ENCODE measurements at places on chromosomes 7 and 10.

DNA sequence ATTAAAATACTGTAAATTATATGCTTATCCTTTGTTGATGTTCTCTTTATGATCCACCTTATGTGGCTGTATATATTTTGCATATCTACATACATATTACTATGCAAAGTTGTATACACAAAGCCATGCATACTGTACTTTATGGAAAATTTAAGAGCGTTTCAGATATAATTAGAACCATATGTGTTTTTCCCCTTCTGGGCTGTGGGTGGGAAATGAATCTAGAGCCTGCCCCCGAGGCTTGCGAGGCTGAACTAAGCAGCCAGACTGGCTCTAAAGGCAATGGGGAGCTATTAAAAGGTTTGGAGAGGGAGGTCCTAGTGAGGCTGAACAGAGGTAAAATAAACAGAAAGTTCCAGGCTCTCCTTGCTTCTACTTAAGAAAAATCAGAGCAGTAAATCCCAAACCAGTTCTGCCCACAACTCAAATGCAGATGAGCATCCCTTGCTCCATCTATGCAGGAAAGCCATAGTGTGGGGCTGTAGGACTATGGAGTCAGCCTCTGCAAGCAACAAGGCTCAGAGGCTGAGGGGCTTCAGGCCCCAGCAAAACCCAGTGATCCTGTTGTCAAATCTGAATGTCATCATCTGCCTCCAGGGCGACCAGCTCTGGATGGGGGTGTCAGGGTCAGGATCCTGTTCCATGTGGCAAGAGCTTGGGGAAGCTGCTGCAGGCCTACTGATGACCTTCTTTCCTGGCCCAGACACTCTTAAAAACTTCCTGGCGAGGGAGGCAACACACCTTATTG lies 14.1 kb upstream of the DDIT4 start:
- no peak for DNase-seq

GRCh38 chr7:1368682-1369571 lies 90.3 kb downstream of the MICALL2 start:
- no peak for DNase-seq

GRCh38 chr7:87948371-87948770 lies 14.3 kb downstream of the ADAM22 start:
- DNase-seq: no peak

GRCh38 chr10:43217563-43218205 lies 49.2 kb downstream of the RASGEF1A start:
- no peak for DNase-seq

- DNase-seq: no peak
Measured at GRCh38 chr7:139687980-139688632, 89.7 kb downstream of the HIPK2 start.

GRCh38 chr7:42023262-42023661 lies 213.7 kb downstream of the GLI3 start:
- no peak for DNase-seq

- no peak for DNase-seq
Measured at GRCh38 chr7:9091282-9091681, 657.9 kb downstream of the NXPH1 start.

GRCh38 chr10:49619613-49620012 lies 5.8 kb downstream of the CHAT start:
- DNase-seq: no peak

DNA sequence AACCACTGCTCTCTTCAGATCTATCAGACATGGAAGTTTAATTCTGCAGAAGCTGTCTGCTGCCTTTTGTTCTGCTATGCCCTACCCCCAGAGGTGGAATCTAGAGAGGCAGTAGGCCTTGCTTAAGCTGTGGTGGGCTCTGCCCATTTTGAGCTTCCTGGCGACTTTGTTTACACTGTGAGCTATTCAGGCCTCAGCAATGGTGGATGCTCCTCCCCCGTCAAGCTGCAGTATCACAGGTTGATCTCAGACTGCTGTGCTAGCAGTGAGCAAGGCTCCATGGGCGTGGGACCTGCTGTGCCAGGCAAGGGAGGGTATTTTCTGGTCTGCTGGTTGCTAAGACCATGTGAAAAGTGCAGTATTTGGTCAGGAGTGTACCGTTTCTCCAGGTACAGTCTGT lies 45.1 kb upstream of the CDK14 start:
- no peak for DNase-seq

- DNase-seq: no peak
Measured at GRCh38 chr10:70650718-70651117, 21.6 kb upstream of the ADAMTS14 start.

- DNase-seq: no peak
Measured at GRCh38 chr10:121753726-121754476, 155.7 kb upstream of the FGFR2 start.

DNA sequence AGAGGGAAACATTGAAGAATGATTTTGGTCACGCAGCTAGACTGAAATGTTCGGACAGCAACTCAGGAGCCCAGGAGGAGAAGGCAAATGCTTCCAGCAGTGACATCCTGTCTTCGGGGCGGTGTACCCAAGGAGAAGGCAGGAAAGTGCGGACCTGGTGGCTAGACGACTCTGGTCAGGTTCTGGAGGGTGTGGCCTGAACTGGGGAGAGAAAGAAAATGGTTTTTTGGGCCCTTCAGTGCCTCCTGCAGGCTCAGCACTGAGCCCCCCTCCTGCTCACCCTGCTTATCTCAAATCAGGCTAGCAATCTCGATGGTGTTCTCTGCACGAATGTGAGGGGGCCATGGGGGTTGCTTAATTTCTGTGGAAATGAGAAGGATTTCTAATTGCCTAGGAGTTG lies 26.7 kb upstream of the TARP start:
- DNase-seq: no peak

GRCh38 chr7:40299097-40299496 lies 164.3 kb downstream of the SUGCT start:
- no peak for DNase-seq

DNA sequence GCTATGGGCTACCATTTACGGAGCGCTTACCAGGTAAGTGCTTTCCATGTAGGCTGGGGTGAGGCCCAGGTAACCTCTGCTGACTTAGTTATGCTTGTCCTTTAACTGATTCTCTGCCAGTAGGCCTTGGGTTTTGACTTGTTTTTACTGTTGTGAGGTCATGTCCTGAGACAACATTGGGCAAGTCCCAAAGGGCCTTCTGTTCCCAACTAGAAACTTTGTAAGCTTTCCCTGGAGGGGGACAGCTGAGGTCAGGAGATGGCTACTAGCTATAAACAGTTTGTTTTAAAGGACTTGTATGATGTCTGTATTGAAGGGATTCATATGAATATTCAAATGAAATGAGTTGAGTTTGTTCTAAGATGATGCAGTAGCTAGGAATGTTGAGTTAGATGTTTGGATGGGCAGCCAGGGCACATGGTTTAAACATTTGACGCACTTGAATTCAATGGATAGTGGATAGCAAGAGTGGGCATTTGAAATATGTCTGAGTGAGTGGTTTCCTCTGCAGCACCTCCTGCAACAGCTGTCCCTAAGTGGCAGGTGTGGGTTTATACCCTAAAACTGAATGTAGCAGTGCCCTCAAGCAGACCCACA lies 10.0 kb upstream of the SGPL1 start:
- no peak for DNase-seq

DNA sequence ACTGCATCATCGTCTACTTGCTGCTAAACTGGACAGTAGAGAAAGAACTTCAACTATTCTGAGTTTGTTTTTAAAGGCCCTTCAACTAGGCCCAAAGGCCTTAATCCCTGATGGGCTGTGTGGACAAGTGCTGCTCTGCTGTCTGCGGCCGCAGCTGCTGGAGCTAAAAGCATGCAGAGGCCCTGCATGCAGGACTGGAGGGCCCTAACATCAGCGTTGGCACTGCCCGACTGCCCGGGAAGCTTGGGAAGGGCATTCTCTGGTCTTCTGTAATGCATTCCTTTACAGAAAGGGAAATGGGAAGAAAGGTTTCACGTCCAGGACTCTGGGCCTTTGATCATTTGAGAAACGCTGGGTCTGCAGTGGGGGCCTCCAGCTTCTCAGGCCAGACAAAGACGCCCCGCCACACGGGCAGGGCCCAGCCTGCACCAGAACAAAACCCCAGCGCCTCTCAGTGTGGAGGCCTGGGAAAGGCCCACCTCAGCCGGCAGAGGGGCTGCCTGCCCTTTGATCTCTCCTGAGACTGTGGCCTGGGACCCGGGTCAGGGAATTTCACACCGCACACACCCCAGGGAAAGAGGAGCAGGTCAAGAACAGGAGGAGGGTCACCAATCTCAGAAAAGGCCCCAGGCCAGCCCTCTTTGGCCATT lies 229.3 kb downstream of the DNAJB6 start:
- no peak for DNase-seq
